Upper lobe of left lung (tissue), 6 donors: ENCODE measurements at places on chromosomes 2 and 18. TPM values are rescaled to one million over a fixed set of nuclear protein-coding genes. Genes with fewer than 3 reads are reported as not detected.

- H3K4me3 ChIP-seq: no peak overlapping the region
- DNase-seq: no peak
- no peaks in the 10 kb centered on the region for H3K4me1 ChIP-seq
- no peaks in the 10 kb centered on the region for H3K36me3 ChIP-seq
- no peak overlapping the region for H3K27ac ChIP-seq
- H3K27me3 ChIP-seq: no peaks in the 10 kb centered on the region
These were observed 58.7 kb downstream of the FAM117B start for GRCh38 chr2:202693503-202693902.

- no peaks in the 10 kb centered on the region for H3K27me3 ChIP-seq
- no peaks in the 10 kb centered on the region for H3K36me3 ChIP-seq
- peak overlapping the region; percentile 41 for H3K27ac ChIP-seq
These were observed 91.5 kb upstream of the PARD3B start for GRCh38 chr2:204453730-204454167.

- H3K36me3 ChIP-seq: no peaks in the 10 kb centered on the region
- peak overlapping the region; percentile 83 for H3K27ac ChIP-seq
These were observed 82.3 kb upstream of the LDLRAD4 start for GRCh38 chr18:13136056-13136903.

The PRSS56 gene
- not detected for total RNA-seq

- no peaks in the 10 kb centered on the region for H3K4me1 ChIP-seq
- no peak overlapping the region for H3K4me3 ChIP-seq
- no peak overlapping the region for H3K27ac ChIP-seq
- H3K27me3 ChIP-seq: no peaks in the 10 kb centered on the region
- no peak for DNase-seq
These were observed 586.5 kb downstream of the EPHA4 start for GRCh38 chr2:220985561-220985960.

- H3K4me3 ChIP-seq: no peak overlapping the region
- H3K27ac ChIP-seq: no peak overlapping the region
- H3K27me3 ChIP-seq: no peaks in the 10 kb centered on the region
These were observed 492.2 kb upstream of the RAB12 start for GRCh38 chr18:8117006-8117371.

DNA sequence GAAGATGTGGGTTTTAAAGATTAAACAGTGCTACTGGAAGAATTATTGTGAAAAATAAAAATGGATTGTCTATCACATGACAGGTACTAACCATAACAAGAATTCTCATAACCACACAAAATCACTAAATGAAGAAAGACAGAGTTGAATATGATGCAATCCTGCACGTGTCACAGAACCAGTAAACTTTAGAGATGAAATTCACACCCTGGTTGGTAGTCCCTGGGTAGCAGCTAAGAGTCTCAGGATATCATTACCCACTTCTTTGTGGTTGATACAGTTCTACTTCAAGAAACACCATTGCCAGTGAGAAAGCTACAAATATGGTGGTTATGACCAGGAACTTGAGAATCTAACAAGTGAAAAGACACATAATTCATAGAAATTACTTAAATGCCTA lies 450.2 kb downstream of the ERBB4 start:
- no peak overlapping the region for H3K4me3 ChIP-seq
- H3K4me1 ChIP-seq: no peaks in the 10 kb centered on the region
- DNase-seq: no peak
- no peaks in the 10 kb centered on the region for H3K36me3 ChIP-seq
- no peaks in the 10 kb centered on the region for H3K27me3 ChIP-seq

- H3K27ac ChIP-seq: peak overlapping the region; percentile 18
- H3K4me1 ChIP-seq: peaks cover 6% of the 10 kb centered on the region
- peaks cover 22% of the 10 kb centered on the region for H3K36me3 ChIP-seq
These were observed 15.7 kb upstream of the CNNM3 start for GRCh38 chr2:96800061-96801004.

The CCBE1 gene
- 8.7 TPM for total RNA-seq

DNA sequence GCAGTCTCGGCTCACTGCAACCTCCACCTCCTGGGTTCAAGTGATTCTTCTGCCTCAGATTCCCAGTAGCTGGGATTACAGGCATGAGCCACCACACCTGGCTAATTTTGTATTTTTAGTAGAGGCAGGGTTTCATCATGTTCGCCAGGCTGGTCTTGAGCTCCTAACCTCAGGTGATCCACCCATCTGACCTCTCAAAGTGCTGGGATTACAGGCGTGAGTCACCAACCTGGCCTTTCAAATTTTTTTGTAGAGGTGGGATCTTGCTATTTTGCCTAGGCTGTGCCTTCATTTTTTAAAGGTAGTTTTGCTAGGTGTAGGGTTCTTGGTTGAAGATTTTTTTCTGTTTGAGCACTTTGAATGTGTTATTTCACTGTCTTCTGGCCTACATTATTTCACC lies 6.2 kb downstream of the HAUS1 start:
- no peaks in the 10 kb centered on the region for H3K27me3 ChIP-seq
- H3K4me1 ChIP-seq: no peaks in the 10 kb centered on the region
- H3K27ac ChIP-seq: no peak overlapping the region
- peaks cover 7% of the 10 kb centered on the region for H3K36me3 ChIP-seq
- DNase-seq: no peak

DNA sequence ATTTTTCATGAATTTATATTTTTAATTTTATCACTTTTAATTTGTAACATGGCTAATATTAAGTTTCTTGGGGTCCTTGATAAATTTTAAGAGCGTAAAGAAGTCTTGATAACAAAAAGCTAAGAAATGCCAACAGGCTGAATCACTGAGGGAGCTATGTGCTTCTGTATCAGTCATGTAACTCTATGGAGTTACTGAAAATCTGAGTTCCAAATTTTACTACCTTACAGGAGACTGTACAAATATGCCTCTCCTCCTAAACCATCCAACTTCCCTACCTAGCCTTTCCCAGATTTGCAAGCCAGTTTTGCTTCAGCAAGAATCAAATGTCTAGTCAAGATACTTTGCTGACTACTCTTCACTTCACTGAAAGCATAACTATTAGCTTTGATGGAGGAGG lies 35.7 kb downstream of the FEZ2 start:
- no peak overlapping the region for H3K4me3 ChIP-seq
- peaks cover 28% of the 10 kb centered on the region for H3K4me1 ChIP-seq
- no peak for DNase-seq
- no peak overlapping the region for H3K27ac ChIP-seq

The BCL11A gene
- total RNA-seq: 9.2 TPM

GRCh38 chr2:126990200-126990599 lies 91.5 kb downstream of the TEX51 start:
- no peak overlapping the region for H3K27ac ChIP-seq
- H3K27me3 ChIP-seq: no peaks in the 10 kb centered on the region
- no peaks in the 10 kb centered on the region for H3K4me1 ChIP-seq
- no peak for DNase-seq
- H3K4me3 ChIP-seq: no peak overlapping the region
- no peaks in the 10 kb centered on the region for H3K36me3 ChIP-seq

The SP140L gene
- total RNA-seq: 19.0 TPM

GRCh38 chr18:9994026-9994570 lies 80.3 kb downstream of the VAPA start:
- H3K4me3 ChIP-seq: no peak overlapping the region
- no peaks in the 10 kb centered on the region for H3K4me1 ChIP-seq
- no peak overlapping the region for H3K27ac ChIP-seq
- H3K27me3 ChIP-seq: no peaks in the 10 kb centered on the region
- no peak for DNase-seq
- H3K36me3 ChIP-seq: no peaks in the 10 kb centered on the region

- no peaks in the 10 kb centered on the region for H3K36me3 ChIP-seq
- peaks cover 15% of the 10 kb centered on the region for H3K4me1 ChIP-seq
- no peak overlapping the region for H3K27ac ChIP-seq
- H3K4me3 ChIP-seq: no peak overlapping the region
These were observed 41.2 kb downstream of the MCFD2 start for GRCh38 chr2:46874236-46874929.

- no peak overlapping the region for H3K4me3 ChIP-seq
- DNase-seq: no peak
- H3K4me1 ChIP-seq: peaks cover 10% of the 10 kb centered on the region
- H3K27me3 ChIP-seq: no peaks in the 10 kb centered on the region
These were observed 67.9 kb upstream of the PNPT1 start for GRCh38 chr2:55761526-55761925.

DNA sequence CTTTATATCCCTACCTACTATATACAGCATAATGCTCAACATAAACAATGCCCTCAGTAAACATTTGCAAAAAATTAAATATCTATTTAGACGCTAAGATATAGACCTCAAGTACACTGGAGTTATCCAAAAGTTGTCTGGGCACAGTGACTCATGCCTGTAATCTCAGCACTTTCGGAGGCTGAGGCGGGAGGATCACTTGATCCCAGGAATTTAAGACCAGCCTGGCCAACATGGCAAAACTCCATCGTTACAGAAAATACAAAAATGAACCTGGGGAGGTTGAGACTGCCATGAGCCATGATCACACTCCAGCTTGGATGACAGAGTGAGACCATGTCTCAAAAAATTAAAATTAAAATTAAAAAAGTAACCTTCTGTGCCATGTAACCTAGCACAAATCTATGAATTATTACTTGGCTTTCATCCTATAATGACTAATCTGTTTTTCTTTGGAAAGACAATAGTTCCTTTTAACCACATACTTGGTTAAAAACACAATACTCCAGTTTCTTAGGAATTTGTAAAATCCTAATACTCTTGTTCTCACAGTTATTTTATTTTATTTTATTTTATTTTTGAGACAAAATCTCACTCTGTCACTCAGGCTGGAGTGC lies 6.7 kb upstream of the TNFAIP6 start:
- no peaks in the 10 kb centered on the region for H3K36me3 ChIP-seq
- H3K4me3 ChIP-seq: no peak overlapping the region
- H3K27ac ChIP-seq: no peak overlapping the region
- no peak for DNase-seq

The ELOA2 gene
- total RNA-seq: not detected

The LRRC30 gene
- not detected for total RNA-seq

The HRH4 gene
- total RNA-seq: 0.10 TPM

The FBXO11 gene
- total RNA-seq: 99.2 TPM

The MC4R gene
- total RNA-seq: not detected

The GREB1L gene
- total RNA-seq: 0.61 TPM

The KIF3C gene
- total RNA-seq: 4.9 TPM

The WDR33 gene
- total RNA-seq: 76.3 TPM

DNA sequence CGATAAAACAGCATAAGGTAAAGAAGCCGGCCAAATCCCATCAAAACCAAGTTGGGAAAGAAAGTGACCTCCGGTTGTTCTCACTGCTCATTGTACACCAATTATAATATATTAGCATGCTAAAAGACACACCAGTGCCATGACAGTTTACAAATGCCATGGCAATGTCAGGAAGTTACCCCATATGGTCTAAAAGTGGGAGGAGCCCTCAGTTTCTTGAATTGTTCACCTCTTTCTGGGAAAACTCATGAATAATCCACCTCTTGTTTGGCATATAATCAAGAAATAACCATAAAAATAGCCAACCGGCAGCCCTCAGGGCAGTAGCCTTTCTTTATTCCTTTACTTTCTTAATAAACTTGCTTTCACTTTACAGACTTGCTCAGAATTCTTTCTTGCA lies 544.9 kb upstream of the SETBP1 start:
- no peaks in the 10 kb centered on the region for H3K4me1 ChIP-seq
- DNase-seq: no peak
- no peak overlapping the region for H3K4me3 ChIP-seq
- H3K27me3 ChIP-seq: no peaks in the 10 kb centered on the region

The SERPINB13 gene
- not detected for total RNA-seq
